ENCODE measurements at places on chromosomes 16 and 17.

DNA sequence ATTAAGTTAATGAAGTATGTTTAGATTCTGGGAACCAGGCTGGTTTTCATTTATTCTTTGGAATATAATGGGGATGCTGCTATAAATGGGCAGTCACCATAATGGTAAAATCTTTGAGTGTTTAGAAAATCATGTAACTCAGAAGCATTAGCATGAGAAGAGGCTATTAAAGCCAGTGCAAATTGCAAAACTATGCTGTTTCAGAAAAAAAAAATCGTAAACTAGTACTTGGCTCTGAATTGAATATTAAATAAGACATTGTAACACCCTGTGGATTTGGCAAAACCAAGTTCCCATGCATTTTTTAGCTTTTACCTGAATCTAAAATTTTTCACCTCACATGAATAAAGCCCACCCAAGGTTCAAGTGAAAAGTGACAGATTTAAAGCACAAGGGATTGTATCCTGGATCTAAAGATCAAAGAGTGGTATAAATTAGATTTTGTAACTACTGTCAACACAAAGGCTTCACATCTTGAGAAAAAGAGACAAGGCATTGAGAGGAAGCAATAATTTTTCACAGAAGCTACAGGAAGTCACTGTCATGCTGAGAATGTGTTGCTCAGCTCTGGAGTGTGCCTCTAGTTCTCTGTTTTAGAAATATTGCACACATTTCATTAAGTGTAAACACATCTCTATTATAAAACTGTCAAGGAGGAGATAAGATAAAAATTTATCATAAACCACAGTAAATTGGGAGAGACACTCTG, 142.2 kb downstream of the ABCA8 start:
- no peak for DNase-seq

DNA sequence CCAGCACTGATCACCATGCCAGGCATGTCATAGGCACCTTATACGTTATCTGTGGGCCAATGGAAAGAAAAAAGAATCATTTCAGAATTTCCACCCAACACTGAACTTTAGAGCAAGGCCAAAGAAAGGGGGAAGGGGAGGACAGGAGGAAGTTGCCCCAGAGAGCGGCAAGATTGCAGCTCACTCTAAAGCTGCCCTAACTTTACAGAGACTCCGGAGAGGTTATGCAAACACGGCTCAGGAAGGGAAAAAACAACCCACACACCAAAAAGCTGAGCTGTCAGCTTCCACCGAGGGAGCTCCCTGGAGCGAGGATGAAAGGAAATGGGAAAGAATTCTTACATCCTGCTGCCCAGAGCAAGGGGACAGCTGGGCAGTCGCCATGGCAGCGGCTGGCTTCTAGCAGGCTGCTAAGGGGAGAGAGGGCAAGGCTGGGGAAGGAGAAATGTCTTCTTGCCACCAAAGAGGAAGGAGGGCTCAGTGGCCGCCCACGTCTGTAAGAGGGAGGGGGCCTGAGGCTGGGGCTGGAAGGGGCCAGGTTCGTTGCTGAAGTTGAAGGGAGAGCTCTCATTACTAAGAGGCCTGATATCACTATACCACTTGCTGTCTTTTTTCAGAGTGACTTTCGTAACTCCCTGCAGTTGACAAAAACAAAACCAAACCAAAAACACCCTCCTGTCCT, 18.2 kb downstream of the COTL1 start:
- DNase-seq = peak; percentile 71

DNA sequence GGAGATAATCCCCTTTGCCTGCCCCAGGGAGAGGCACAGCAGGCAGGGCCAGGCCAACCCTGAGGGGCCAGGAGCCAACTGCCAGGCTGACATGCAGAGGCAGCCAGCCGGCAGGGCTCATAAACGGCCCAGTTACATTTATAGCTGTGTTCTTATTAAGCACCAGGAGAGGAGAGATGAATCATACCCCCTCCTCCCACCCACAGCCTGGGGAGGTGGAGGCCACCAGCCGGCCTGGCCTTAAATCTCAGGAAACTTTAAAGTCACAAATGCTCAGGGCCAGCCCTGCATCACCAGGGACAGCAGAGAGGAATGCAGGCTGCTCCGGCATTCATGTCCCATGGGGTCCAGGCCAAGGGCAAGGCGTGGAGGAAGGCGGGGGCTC, 177.2 kb downstream of the TMEM132E start:
- DNase-seq = no peak

DNA sequence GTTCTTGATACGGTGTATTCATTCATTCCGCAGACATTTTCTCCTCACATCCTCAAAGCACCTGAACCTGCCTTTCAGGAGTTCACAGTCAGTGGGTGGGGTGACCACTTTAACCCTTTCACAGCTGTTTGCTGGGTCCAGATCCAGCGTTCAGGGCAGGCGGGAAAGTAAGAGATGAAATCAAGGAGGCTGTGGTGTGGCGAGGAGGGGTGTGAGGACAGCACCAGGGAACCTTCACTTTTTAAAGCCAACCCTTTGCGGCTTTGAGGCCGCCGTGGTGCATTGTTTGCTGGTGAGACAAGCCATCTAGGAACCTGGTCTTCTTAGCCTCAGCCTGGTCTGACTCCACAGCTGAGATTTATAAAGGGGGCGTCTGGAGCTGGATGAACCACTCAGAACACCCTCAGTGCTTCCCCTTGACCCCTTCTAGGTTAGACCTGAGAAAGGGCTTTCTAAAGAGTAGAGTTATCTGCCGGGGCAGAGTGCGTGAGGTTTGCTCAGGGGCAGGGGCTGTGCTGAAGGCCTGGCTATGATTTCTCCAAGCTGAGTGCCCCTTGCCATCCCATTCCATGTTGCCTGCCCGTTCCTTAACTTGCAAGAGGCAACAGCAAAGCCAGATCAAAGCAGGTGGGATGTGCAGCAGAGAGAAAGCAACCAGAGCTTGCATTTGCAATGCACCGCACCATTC, 933 bp downstream of the CCR7 start:
- peak; percentile 73 for DNase-seq

DNA sequence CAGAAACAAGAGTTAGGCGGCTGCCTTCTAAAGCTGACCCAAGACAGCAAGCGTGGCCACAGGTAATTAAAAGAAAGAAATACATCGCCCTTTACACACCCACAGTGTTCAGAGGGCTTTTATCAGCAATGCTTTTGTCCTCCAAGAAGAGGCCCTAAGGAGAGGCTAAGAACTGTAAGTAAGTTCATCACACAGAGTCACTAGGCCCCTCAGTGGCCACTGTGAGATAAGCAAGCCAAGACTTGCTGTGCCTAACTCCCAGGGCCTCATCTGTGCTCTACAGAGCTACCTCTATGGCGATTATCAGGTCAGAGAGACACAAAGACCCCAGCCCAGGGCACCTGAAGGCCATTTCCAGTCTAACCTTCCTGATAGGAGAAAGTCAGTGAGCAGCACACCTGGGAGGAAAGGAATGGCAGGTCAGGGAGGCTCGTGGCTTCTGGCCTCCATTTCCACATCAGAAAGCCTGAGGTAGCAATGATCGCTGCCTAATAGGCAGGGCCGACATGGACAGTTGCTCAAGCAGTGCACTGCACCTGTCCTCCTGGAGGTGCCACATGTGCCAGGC, 545.2 kb upstream of the CDH11 start:
- no peak for DNase-seq

- DNase-seq = peak; percentile 77
Observed at GRCh38 chr16:74813109-74813641, 38.6 kb upstream of the FA2H start.

GRCh38 chr16:2341456-2342447, 1.2 kb upstream of the ABCA3 start:
- DNase-seq = no peak

GRCh38 chr17:34011599-34011998, 243.5 kb upstream of the CCL2 start:
- DNase-seq = no peak

DNA sequence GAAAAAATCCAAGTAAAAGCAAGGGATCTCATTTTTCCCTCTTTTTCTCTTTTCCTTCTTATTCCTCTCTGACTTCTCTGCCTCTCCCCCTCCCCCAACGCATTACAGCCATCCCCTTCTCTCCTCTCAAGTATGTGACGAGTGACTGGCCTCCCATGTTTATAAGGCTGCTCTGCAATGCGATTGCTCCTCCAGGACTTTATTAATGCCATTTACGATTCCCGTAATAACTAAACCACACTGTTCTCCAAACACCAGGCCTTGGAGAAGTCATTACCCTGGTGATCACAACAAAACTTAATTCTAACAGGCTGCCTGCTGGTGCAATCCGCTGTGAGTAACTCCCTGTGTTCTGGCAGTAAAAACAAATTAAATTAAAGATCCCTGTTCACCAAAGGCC, 88.8 kb downstream of the HS3ST3B1 start:
- DNase-seq = no peak

GRCh38 chr16:88589441-88589840, 19.2 kb downstream of the ZC3H18 start:
- no peak for DNase-seq

DNA sequence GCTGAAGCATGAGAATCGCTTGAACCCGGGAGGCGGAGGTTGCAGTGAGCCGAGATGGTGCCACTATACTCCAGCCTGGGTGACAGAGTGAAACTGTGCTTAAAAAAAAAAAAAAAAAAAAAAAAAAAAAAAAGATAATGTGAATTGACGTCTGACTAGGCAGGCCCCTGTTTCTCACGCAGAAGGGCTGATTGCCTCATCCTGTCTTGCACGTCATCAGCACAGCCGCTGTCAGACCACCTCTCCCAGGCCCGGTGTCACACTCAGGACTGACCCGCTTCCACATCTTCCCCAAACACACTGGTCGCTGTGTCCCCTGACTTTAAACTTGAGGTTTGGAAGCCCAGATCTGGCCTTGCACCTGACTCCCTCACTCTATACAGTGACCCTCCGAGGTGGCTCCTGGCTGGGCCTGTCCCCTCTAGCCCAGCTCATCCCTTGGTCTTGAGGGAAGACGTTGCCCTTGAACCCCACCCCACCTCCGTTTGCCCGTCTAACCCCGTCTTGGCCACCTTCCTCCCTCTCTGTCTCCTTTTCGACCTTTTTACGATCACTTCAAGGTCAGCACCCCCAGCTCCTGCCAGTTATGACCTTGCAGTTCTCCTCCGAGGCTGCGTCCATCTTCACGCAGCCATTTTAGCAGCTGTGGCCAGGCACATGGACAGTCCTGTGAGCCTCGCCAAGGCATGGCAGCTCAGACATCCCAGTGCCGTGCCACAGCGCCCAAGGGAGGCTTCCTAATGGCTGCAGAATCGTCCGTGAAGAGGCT, 149.9 kb upstream of the PLCG2 start:
- no peak for DNase-seq

DNA sequence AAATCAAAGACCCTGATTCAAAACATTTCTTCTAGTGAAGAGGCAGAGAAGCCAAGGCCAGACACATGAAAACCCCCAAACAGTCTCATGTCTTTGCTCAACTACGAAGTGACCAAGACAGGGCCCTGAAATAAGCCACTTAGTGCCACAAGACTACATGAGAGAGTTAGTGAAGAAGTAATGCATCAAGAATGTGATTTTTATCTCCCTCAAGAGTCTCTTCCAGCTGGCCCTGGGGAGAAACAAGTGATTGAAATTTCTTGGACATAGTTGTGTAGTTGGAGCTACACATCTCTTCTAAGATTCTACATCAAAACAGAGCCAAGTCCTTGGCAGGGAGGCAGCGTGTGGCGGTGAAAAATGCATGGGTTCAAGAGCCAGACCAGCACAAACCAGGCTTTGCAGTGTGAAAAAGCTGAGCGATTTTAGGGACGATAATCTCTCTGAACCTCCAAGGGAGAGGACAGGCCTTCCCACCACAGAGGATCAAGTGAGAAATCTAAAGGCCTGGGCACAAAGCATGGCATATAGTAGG, 30.6 kb downstream of the LYRM1 start:
- DNase-seq = no peak

GRCh38 chr17:41813699-41814124, 908 bp downstream of the FKBP10 start:
- no peak for DNase-seq

DNA sequence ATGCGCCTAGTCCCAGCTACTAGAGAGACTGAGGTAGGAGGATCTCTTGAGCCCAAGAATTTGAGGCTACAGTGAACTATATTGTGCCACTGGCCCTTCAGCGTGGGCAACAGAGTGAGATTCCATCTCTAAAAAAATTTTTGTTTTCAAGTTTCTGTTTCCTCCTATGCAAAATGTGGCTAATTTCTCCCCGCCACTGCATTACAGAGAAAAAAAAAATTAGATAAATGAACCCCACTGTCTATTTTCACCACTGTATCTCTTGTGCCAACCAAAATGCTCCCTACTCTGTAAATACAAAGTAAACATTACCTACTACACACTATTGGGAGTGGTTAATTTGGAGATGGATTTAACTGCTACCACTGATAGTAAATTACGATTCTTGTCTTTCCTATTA, 2.0 kb downstream of the MARF1 start:
- no peak for DNase-seq

DNA sequence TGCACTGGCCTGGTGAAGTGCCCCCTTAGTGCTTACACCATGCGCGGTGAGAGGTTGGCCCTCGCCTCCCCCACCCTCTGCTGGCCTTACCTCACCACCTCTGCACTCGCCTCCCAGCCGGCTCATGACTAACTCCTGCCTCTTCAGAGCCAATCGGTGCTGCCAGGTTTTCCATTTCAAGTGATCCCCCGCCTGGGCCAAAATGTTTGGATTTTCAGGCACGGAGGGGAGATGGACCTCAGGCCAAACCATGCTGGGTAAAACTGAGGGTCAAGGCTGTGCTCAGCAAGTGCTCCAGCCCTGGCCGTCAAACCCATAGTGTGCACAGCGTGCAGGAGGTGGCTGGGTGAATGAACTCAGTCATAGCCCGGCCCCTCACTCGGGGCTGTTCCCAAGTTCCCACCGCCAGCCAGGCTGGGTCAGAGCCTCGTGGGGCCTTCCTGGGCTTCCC, 175.4 kb downstream of the SEC14L1 start:
- no peak for DNase-seq

DNA sequence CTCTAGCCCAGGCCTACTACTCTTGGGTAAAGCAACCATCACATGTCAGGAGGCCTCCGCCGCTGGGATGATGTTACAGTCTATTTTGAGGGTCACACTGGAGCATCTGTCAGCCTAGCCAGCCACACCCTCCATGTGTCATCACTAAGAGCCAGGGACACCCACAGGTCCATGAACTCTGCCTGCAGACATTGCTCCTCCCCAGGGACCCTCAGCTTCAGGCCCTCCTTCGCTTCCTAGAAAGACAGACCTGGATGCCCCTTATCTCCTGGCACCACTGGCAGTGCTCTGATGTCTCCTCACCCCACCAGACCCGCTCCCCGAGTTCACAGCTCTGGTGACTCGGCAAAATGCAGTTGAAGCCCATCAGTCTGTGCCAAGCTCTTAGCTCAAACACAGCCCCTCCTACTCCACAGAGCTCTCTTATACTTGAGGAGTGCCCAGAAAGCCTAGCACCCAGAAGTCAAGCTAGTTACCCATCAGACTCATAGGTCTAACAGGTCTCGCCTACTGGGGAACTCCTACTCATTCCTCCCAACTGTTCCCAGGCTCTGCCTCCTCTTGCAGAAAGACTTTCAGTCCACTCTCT, 5.9 kb downstream of the RANBP10 start:
- DNase-seq = no peak
